Activated CD4-positive, alpha-beta memory T cell treated with anti-CD3 and anti-CD28 coated beads for 36 hours (primary cell): ENCODE measurements at places on chromosomes 16 and 17. TPM values are rescaled to one million over a fixed set of nuclear protein-coding genes. Genes with fewer than 3 reads are reported as not detected.

GRCh38 chr16:2756288-2757015, 4.0 kb downstream of the SRRM2 start:
- no peaks in the 10 kb centered on the region for H3K27me3 ChIP-seq
- H3K4me3 ChIP-seq = no peak overlapping the region
- DNase-seq = no peak
- H3K4me1 ChIP-seq = peaks cover 51% of the 10 kb centered on the region
- peaks cover 81% of the 10 kb centered on the region for H3K36me3 ChIP-seq

- H3K27me3 ChIP-seq = no peaks in the 10 kb centered on the region
- H3K4me1 ChIP-seq = peaks cover 20% of the 10 kb centered on the region
- no peaks in the 10 kb centered on the region for H3K36me3 ChIP-seq
- no peak overlapping the region for H3K4me3 ChIP-seq
These were observed 99.7 kb downstream of the CMIP start for GRCh38 chr16:81544261-81544660.

DNA sequence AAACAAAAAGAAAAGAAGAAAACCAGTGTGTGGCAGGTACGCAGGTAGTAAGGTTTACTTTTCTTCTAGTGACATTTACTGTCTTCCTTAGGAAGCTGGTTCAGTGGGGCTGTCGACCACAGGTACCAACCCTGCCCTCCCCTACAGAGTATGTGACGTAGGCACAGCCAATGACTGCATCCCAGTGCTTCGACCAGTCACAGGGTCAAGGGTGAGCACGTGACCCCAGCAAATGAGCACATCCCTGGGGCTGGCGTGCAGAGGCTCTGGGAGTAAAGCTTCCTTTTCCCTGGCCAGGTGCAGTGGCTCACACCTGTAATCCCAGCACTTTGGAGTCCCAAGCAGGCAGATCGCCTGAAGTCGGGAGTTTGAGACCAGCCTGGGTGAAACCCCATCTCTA, 38.9 kb upstream of the PLCG2 start:
- no peak for DNase-seq
- no peak overlapping the region for H3K4me3 ChIP-seq
- H3K36me3 ChIP-seq = no peaks in the 10 kb centered on the region
- peaks cover 8% of the 10 kb centered on the region for H3K4me1 ChIP-seq
- H3K27me3 ChIP-seq = no peaks in the 10 kb centered on the region

DNA sequence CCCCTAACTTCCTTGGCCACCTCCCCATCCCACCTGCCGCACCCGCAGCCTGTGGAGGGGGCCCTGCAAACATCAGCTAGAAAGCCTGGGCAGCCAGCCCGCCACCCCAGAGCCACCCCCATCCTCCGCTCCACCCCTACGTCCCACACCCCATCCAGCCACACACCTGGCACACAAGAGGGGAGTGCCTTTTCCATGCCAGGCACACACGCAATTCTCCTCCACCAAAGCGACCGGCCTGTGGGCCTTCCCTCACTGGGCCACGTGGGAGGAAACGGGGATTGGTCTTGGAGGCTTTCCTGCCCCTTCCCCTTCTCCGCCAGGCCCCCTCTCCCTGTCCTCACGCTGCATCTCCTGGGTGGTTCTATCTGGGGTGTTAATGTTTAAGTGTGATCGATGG, 48.7 kb upstream of the TNRC6C start:
- H3K4me1 ChIP-seq = no peaks in the 10 kb centered on the region
- no peak for DNase-seq
- peaks cover 3% of the 10 kb centered on the region for H3K27me3 ChIP-seq
- no peak overlapping the region for H3K4me3 ChIP-seq
- no peak overlapping the region for H3K27ac ChIP-seq

GRCh38 chr17:68559316-68559715, 41.9 kb downstream of the FAM20A start:
- H3K4me3 ChIP-seq = no peak overlapping the region
- H3K4me1 ChIP-seq = no peaks in the 10 kb centered on the region
- H3K36me3 ChIP-seq = peaks cover 2% of the 10 kb centered on the region
- no peaks in the 10 kb centered on the region for H3K27me3 ChIP-seq

DNA sequence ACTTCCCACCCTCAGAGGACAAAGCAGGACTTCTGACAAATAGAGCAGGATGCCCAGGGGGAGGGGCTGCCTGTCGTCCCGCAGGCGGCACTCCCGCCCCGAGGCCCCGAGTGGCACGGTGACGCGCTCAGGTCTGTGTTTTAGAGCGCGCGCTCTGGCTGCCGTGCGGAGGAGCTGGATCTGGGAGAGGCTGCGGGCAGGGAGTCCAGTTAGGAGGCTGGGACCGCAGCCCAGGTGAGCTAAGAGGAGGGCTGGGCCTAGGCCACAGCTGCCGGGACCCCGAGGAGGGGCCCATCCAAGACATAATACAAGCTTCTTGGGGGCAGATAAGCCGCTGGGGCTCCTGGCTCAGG, 6.4 kb downstream of the DOC2A start:
- H3K4me3 ChIP-seq = no peak overlapping the region

GRCh38 chr17:74578979-74579378, 11.7 kb upstream of the CD300H start:
- H3K4me1 ChIP-seq = peaks cover 9% of the 10 kb centered on the region
- no peak overlapping the region for H3K4me3 ChIP-seq
- H3K27ac ChIP-seq = no peak overlapping the region
- H3K36me3 ChIP-seq = no peaks in the 10 kb centered on the region
- peaks cover 4% of the 10 kb centered on the region for H3K27me3 ChIP-seq
- no peak for DNase-seq

DNA sequence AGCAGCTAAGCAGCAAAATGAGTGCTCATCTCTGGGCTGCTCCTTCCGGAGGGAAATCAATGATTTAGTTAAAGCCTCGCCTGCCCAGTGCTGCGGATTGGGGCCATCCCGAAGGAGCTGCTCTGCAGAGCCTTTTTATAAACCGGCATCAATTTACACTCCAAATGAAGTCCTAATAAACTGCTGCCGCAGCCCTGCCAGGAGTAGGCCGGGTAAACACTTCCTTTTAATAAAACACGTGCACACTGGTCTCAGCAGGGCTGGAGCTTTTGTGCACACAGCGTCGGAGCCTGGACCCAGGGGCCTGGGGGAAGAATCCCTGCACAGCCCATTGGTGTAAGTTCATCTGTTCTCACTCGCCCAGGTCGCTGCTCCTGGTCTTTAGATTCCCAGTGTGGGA, 79.6 kb upstream of the HS3ST2 start:
- no peak for DNase-seq
- H3K4me3 ChIP-seq = no peak overlapping the region
- H3K27ac ChIP-seq = no peak overlapping the region
- H3K4me1 ChIP-seq = no peaks in the 10 kb centered on the region

GRCh38 chr16:85220964-85221731, 108.9 kb upstream of the CIBAR2 start:
- H3K27me3 ChIP-seq = no peaks in the 10 kb centered on the region
- peaks cover 3% of the 10 kb centered on the region for H3K4me1 ChIP-seq
- no peak for DNase-seq
- H3K27ac ChIP-seq = no peak overlapping the region

The ZMYND15 gene
- total RNA-seq = 0.10 TPM

The EVI2A gene
- 24.5 TPM for total RNA-seq

The CLEC18C gene
- not detected for total RNA-seq

The CDH8 gene
- total RNA-seq = not detected

The NTN3 gene
- not detected for total RNA-seq

The CCL8 gene
- total RNA-seq = not detected

The ITGAX gene
- 32.9 TPM for total RNA-seq
